ENCODE measurements at places on chromosomes 7 and 10.

DNA sequence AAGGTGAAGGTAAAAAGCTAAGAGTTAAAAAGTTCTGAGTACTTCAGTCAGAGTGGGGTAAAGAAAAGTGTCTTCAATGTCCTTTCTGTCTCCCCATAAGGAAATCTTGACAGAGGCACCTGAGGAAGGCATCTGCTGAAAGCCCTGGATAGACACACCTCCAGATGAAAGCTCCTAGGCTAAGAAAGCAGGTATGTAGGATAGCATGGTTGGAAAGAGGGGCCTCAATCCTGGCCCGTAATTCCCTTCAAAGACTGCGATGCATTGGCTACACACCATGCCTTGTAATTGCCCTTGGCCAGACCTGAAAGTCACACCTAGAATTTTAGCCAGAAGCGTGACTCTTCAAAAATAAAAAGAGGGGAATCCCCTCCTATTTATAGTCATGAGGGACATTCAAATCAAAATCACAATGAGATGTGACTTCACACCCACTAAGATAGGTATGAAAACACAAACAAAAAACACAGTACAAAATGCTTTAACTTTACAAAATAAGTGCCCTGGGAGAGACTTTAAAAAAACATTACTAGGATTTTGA is 809.7 kb downstream of the IPMK start:
- no peak for DNase-seq

GRCh38 chr10:5079306-5079830 is 14.8 kb upstream of the AKR1C3 start:
- DNase-seq = no peak

DNA sequence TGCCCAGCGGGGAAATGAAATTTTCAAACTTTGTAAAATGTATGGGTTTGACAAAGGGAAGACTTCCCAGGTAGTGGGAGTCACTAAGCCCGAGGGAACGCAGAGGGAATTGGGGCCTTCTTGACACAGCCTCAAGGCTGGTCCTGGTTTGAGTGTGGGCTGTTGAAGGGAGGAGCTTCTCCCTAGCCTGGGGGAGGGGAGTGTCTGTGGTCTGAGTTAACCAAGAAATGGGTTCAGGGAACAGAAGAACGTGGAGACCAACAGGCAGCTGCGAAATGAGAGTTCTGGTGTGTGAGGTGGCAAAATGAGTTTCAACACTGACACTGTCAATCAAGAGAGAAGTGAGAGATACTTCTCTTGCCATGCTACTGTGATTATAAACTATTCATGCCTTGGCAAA is 32.7 kb upstream of the BAMBI start:
- no peak for DNase-seq

DNA sequence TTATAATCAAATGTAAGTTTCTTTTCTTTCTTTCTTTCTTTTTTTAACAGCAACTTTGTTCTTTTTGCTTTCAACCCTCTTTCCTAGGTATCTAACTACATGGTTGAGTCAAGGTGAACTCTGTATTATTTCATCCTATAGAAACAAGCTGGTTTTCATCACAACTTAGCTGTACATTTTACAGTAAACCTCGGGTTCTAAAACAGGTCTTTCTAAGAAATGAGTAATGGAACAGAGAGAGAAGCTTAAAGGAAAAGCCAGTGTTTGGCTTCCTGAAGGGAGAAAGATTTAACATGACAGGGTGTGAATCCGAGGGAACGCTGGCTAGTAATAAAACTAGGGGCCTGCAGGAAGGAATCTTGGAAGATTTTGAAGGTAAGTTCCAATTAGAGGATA is 143.4 kb upstream of the ITGB1 start:
- no peak for DNase-seq

DNA sequence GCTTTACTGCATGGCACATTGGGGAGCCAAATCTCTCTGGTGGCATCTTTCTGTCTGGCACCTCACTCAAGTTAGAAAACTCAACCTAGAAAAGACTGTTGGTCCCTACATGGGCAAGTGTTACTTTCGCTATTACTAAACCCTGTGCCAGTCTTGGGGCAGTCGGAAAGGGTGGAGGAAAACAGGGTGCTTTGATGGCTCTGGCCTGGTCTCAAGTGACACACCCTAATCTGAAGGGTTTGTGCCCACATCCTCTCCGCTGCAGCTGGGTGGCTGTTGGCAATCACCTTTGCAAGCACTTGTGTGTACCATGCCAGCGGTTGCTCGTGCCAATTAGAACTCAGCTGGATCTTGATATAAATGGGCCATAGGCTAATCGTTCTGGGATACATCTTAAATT is 159.8 kb upstream of the ITGB1 start:
- DNase-seq = no peak

DNA sequence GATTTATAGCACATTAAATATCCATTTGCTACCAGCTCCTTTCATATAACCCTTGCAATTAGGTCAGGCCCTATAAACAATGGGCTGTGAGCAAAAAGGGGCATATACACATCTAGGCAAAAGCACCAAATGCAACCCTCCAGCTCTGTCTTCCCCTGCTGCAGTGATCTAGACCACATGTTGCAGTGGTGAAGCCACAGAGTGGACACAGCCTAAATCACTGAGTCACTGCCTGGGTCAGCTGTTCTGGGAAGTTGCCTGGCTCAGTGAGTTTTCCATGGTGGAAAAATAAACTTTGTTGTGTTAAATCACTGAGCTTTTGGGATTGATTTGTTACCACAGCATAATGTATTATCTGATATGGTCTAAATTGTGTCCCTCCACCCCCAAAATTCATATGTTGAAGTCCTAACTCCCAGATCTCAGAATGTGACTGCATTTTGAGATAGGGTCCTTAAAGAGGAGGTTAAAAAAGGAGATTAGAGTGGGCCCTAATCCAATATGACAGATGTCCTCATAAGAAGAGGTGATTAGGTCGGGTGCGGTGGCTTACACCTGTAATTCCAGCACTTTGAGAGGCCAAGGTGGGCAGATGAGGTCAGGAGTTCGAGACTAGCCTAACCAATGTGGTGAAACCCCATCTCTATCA is 70.4 kb downstream of the ZFAND4 start:
- no peak for DNase-seq

DNA sequence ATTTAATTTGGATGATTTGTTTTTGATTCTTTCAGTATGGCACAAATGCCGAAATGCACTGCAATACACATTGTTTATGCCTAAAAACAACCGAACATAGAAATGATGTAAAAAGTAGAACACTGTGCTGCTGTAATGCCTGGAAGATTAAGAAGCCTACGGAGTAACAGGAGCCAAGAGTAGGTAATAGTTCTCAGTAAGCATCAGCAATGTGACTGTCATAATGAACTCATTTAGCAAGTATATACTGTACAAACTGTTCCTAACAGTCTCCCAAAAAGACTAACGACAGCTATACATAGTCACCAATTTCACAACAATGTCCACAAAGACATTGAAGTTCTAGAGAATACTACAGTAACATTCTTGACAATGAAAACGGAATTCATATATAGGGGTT is 19.0 kb upstream of the LAMB4 start:
- no peak for DNase-seq

DNA sequence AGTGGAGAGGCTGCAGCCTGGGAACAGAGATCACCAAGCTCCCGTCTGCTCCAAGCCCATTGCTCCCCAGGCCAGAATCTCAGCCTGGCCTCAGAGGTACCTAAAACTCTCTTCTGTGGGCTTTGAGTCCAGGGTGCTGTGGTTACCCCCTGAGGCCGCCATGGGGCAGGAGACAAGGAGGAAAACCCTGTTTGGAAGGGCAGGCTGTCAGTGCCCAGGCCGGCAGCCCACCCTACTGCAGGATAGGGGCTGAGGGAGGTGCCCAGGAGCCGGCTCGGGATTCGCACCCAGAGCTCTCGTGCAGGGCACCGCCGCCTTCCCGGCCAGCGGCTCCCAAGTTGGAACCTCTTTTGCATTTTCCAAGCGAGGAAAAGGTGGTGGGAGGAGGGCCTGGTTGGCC is 24.5 kb downstream of the UNCX start:
- DNase-seq = no peak

GRCh38 chr10:31134311-31134952 is 102.8 kb upstream of the ZNF438 start:
- DNase-seq = no peak

DNA sequence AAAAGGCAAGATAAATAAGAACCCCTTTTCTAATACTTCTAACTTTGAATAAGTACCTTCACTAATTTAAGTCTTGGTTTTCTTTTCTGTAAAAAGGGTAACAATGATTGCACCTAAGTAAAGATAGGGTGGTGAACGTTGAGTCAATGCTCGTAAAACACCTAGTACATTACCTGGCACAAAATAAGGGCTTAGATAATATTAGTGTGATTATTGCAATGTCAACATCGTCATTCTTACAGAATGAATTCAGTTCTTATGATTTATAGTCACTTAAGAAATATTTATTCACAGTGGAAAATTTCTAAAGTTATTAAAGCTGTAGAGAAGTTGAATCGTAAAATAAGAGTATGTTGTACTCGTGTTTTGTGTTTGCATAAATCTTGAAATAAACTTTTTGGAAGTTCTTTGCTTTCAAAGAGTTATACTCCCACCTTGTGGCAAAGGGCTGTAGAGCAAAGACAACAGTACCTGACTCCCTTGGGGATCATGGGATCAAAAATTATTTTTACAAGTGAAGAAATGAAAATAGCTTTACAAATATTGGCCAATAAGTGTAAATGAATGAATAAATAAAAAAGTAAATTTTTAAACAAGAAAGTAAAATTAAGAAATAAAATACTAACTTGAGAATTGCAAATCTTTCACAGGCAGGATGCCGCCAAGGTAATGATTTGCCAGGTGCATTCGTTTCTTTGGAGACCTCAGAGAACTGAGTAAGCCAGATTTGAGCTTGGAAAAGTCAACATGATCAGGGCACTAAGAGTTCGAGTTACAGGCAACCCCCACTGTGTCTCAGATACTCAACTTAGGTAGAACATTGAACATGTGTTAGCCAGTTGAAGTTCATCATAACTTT is 285.8 kb upstream of the CACNA2D1 start:
- no peak for DNase-seq

- no peak for DNase-seq
These were observed 118.5 kb downstream of the NKX6-2 start for GRCh38 chr10:132667342-132668047.

GRCh38 chr7:32164341-32164996 is 94.3 kb upstream of the PDE1C start:
- DNase-seq = no peak

DNA sequence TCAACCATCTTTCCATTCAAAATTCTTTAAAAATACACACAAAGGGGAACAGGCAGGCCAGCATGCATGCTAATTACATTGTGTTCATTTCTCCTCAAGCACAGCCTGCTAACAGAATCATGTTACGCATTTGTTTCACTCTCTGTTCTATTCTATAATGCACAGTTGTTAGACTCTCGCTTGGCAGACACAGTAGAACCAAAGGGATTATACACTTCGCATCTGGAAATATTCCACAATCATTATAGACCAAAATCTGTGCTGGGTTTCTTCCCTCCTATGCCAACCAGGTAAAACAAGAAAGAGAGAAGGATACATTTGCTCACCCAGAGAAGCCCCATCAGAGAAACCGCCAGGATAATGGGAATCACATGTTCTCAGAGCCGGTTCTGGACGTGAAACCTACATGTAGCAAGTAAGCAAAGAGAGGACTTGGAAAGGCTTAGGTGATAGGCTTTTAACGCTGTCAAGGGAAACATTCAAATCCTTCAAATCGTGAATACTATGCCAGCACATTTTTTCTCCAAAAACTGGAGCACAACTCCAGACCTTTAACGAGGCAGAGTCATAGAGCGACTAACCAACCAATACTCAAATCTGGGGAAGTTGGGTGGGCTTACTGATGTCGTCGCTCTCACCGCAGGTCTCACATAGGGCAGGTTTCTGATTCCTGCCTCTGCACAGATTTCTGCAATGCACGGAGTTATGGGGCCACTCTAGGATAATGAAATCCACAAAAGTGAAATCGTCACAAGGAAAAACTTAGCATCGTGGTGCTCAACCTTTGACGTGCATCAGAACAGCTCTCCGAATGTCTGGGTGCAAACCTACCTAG is 380.5 kb upstream of the AUTS2 start:
- no peak for DNase-seq

DNA sequence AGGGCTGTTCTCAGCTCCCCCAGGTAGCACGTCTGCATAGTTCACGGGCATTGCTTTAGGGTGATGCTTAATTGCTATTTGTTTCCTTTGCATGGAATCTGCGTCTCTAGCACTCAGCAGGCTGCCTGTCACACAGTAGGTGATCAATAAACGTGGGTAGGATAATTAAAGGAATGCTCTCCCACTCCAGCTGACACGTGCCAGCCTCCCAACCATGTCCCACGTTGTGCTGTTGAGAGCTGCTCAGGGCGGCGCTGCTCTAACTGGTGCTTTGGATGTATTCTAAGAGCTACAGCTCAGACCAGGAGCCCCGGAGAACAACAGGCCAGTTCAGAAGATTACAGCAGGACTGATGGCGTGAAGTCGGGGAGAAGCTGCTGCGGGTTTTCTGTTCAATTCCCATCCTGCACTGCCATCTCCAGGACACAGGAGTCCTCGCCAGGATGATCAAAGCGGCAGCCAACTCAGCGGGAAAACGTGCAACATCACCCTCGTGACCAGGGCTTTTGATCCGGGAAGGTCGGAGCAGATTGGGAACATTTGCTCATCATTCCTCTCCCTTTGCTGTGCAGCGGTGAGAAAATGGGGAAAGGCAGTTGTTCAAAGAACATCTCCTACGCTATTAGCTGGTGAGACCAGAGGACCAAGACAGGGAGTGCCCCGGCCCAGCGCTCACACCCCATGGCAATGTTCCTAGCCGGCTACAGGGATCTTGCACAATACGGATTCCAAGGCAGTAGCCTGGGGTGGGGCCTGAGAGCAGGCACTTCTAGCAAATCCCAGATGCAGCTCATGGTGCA is 50.5 kb upstream of the FOXK1 start:
- DNase-seq = no peak

DNA sequence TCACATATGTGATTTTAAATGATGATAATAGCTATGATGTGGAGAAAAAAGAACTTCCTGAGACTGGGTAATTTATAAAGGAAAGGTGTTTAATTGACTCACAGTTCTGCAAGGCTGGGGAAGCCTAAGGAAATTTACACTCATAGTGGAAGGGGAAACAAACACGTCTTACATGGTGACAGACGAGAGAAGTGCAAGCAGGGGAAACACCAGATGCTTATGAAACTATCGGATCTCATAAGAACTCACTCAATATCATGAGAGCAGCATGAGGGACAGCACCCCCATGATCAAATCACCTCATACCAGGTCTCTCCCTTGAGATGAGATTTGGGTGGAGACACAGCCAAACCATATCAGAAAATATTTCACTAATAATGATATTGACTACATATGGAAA is 4.1 kb upstream of the LIPN start:
- no peak for DNase-seq

GRCh38 chr7:130844811-130845580 is 111.0 kb upstream of the KLF14 start:
- no peak for DNase-seq

DNA sequence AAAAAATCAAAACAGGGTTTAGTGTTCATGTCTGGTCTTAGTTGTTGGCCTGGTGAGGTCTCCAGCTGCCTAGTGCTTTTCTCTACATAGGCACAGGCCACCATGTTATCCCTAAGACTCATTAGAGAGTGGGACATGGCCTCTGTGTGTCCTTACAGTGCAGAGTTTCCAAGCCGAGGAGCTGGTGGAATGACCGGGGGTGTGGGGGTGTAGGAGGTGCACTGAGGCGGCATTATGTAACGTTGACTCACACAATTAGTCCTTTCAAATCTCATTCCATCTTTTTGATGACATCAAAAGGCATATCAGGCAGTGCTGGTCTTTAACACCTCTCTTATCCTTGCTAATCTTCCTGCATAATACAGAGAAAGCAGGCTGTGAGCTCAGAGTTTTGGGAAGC is 71.3 kb downstream of the MTPN start:
- DNase-seq = no peak

Data from activated gamma-delta T cell (primary cell).